ENCODE measurements at places on chromosomes 16 and 17.
A peak's percentile ranks its signal among the peaks of the same experiment; 100 is the strongest.

- DNase-seq = no peak
Measured at GRCh38 chr16:101586-101985, 23.6 kb downstream of the MPG start.

DNA sequence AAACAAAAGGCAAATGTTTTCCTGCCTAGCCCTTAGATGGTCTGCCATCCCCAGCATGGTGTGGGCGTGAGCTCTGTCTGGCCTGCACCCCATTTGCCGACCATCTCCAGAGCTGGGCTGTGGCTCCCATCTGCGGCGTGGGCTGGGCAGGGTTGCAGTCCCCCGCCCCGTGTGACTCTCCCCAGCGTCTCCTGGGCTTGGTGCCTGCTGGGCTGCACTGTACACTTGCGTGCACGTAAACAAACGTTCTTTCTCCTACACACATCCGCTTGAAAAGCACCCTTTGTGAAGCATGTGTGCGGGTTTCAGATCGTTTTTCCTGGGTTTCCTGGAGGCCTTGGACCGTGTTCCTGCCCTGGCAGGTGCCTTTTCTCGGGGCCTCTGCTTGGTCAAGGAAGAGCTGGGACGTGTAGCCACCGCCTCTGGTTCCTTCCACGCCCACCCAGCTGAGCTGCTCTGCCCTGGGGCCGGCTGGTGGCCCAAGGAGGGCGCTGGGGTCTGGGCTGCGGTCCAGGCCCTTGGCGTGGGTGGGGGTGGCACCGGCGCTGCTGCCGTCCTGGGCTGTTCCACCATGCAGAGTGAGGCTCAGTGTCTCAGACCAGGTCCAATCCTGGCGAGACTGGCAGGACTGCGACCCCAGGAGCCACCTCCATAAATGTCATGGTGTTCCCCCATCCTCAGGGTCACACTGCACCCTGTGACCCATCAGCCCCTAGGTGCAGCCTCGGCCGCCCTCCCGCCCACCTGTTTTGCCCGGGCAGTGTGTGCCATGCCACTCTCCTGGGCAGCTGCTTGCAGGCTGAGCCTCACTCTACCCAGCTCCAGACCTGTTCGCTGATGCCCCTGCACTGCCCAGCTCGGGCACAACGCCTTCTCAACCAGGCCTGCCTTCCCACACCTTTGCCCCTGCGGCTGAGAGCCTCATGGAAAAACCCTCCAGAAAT is 9.9 kb upstream of the BAIAP3 start:
- no peak for DNase-seq

DNA sequence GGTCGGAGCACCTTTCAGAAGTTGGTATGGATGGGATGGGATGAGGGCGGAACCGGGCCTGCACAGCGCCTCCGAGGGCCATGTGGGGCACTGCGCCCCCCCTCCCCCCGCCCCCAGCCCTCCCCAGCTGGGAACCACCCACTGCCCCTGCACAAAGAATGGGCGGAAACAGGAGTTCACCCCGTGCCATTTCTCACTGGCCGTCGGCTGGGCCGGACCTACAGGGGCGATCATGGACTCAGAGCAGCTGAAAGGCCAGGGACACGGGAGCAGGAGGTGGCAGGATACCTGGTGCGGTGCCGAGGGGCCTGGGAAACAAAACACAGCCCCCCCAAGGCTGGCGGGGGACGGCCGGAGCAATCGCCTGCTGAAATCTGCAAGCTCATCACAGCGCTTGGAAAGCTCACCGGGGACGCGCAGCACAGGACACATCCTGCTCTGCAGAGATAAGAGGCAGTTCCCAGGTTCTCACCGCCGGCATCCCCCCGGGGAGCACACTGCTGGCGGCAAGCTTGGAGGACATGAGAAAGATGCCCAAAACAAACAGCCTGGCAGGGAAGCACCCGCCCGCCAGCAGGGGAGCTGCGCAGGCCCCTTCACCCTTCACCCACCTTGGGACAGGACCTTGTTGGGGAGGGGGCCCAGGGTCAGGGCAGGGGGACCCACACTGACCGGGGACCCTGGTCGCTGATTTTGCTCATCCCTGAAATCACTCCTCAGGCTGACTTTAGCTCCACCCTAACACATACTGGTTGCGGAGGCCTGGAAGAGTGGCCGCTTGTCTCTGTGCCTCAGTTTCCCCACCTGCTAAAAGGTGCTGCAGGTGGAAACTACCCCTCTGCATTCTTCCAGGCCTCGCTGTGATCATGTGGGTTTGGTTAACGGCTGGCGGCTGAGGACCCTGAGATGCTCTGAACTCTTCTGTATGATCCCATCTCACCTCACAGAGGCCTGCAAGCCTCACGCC is 263.9 kb downstream of the C16orf95 start:
- no peak for DNase-seq

GRCh38 chr16:19853742-19854542 is 30.7 kb downstream of the GPRC5B start:
- DNase-seq = no peak

DNA sequence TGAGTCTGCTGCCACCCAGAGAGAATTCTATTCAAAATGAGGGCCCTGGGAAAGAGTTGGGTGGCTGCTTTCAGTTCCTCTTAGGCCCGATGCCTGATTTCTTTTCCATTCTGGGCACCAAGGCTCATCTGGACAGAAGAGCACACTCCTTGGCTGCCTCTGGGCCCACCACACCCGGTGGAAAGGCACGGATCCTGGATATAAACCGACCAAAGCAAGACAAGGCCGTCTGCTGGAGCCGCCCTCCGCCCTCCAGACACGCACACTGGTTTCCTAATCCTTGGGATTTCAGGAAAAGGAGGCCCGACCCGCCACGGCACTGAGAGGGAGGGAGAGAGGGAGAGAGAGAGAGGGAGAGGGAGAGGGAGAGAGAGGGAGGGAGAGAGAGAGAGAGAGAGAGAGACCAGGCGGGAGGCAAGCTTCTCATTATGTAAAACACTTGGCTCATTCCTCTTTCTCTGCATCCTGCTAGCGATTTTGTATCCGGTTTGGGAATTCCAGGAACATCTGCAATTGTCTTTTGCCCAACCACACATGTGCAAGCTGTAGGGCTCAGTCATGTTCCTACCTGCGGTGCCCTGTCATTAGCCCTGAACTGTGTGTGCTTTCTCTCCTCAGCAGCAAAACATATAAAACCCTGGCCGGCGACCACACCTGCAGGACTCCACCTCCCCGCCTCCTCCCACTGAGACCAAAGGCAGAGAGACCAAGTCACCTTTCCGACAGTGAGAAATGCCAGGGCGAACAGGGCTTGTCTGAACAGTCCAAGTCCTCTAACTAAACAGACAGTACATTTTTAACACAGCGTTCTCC is 347.2 kb downstream of the SOX9 start:
- DNase-seq = peak; percentile 73

DNA sequence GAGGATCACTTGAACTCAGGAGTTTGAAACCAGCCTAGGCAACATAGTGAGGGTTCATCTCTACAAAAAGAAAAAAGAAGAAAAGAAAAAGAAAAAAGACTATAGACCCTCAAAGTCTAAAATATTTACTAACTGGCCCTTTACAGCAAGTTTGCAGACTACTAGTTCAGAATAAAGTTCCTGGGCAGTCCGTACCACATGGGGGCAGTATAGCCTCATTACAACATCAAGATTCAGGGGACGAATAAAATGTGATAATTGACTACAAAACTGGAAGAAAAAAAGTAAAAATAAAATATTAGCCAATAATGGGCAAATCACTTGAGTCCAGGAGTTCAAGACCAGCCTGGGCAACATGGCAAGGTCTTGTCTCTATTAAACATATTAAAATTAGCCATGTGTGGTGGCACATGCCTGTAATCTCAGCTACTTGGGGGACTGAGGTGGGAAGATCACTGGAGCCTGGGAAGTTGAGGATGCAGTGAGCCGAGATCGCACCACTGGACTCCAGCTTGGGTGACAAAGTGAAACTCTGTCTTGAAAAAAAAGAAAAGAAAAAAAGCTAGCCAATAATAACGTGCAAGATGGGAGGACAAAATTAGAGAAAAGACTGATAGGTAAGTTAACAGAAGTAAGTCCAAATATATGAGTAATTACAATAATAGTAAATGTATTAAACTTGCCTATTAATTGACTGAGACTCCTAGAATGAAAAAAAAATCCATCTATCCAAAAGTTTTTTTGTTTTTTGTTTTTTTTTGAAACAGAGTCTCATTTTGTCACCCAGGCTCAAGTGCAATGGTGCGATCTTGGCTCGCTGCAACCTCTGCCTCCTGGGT is 129.4 kb upstream of the SEC14L1 start:
- no peak for DNase-seq

- DNase-seq = no peak
Measured at GRCh38 chr16:81158964-81159363, 62.8 kb upstream of the GCSH start.

DNA sequence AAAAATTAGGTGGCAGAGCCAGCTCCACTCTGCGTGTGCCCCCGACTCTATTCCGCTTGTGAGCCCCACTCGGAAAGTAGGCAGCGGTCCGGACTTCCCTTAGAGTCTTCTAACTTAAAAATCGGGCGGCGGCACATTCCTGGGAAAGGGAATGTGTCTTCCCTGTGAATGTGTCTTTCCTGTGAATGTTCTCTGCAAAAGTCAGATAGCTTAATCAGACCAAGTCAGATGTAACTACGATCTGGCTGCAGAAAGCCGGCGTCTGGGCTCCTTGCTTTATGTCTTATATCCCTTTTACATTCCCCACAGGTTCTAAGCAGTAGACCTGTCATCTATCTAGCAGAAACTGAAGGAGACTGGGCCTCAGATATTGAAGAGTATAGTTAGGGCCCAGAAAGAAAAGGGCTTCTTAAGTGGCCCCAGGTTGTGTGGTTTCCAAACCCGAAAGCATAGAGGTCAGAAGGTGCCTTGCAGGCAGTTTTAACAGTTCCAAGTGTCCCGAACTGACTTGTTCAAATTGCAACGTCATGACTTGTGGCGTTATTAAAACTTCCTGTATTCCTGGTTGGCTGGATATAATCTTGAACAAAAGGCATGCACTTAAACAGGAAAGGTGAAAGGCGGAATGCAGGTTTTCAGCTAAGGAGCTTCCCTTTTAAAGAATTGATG is 601 bp downstream of the PHKB start:
- DNase-seq = peak; percentile 16

DNA sequence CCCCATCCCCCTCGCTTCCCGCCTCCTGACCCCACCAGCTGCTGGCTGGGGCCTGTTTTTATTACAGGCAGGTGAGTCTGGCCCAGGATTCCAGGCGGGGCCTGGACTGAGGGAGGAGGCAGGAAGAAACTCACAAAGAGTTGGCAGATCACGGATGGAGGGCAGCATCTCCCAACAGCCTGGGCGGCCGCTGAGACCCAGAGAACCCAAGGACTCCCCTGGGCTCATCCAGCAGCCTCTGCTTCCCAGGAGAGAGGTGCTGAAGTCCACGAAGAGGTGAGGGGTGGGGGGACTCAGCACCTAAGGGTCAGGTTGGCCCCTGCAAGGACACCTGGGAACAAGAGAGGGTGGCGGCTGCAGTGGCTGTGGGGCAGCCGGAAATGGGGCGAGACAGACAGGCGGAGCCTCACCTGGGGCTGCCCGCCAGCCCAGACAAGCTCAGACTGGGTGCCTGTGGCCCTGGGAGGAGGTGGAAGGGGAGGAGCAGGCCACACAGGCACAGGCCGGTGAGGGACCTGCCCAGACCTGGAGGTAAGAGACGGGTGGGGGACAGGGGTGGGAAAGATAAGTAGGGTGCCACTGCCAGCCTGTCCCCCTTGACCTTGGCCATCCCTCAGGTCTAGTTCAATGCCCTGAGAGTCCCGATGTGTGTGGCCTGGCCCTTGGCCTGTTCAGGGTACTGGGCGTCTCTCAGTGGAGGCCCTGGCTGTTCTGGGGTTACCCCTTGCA is 8.7 kb upstream of the ADGRG1 start:
- peak; percentile 11 for DNase-seq

- peak; percentile 24 for DNase-seq
Measured at GRCh38 chr16:3143598-3144320, 8.9 kb downstream of the ZNF213 start.

GRCh38 chr16:85168732-85169256 is 56.5 kb upstream of the CIBAR2 start:
- peak; percentile 84 for DNase-seq

GRCh38 chr16:4240624-4241023 is 1.3 kb downstream of the SRL start:
- peak; percentile 74 for DNase-seq

GRCh38 chr17:39104046-39104445 is 47.4 kb downstream of the PLXDC1 start:
- no peak for DNase-seq

DNA sequence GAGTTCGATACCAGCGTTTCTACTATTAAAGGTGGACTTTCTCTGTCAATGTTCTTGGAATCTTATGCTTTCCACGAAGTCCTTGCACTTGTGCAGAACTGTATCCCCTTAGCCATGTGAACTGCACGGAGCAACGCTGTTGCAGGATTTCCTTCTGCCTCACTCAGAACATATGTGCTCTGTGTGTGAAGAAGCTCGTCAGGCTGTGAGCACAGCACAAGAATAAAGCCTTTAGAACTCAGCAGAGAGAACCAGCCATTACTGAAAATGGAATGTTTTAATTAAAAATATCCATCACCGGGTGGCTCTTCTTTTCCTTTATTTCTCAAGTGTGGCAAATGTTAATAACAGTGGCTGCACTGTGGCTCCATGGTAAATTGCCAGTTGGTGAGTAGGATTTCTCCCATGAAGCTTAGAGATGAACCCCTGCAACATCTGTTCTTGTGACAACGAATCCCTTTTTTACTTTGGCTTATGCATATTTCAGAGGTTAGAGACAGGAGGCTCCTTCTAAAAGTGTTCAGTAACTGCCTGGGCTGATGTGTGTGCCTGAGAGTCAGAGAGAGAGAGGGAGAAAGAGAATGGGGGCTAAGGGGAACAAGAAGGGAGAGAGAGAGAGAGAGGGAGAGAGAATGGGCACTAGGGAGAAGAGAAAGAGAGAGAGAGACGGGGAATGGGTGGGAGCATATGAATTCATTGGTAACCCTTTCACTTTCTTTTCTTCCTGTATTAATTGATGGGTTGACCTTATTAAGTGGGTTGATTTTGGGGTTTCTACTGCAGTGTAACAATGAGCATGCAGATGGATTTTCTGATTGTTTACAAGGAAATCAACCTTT is 50.0 kb downstream of the RPTOR start:
- no peak for DNase-seq

- DNase-seq = no peak
Measured at GRCh38 chr17:42362245-42362961, 25.8 kb downstream of the STAT3 start.

DNA sequence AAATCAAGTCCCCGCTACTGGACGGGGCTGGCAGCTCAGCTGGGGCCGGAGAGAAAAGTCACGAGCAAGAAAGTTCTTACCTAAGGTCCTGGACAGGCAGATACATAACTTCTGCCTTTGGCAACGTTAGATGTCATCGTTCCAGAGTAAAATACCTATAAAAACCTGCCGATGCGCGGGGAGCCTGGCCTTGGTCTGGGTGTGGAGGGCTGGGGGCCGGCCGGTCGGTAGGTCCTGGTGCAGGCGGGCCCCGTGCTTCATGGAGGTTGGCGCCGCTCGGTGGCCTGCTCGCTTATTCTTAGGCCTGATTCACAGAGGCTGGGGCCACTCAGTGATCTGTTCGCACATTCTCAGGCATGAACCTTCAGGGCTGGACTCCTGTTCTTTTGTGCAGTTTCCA is 33.7 kb upstream of the ZNF750 start:
- no peak for DNase-seq

GRCh38 chr17:78993981-78994671 is 14.4 kb upstream of the LGALS3BP start:
- peak; percentile 18 for DNase-seq

All from right hindlimb (tissue), 1 donor.